Cardiac septum (tissue), 1 donor: ENCODE measurements at places on chromosomes 7 and 10. TPM values are rescaled to one million over a fixed set of nuclear protein-coding genes. Genes with fewer than 3 reads are reported as not detected.

The CNPY1 gene
- not detected for total RNA-seq

GRCh38 chr7:131211500-131211899, 116.2 kb upstream of the MKLN1 start:
- no peak for DNase-seq

- no peak for DNase-seq
These were observed 145.4 kb downstream of the WDR11 start for GRCh38 chr10:120996456-120997034.

The ZNF107 gene
- 1.9 TPM for total RNA-seq

- DNase-seq, result peak; percentile 74
These were observed 44.2 kb upstream of the DPYSL4 start for GRCh38 chr10:132142396-132143161.

- no peak for DNase-seq
These were observed 1.4 kb downstream of the FBXW4 start for GRCh38 chr10:101693651-101693977.

The MLXIPL gene
- 0.65 TPM for total RNA-seq

DNA sequence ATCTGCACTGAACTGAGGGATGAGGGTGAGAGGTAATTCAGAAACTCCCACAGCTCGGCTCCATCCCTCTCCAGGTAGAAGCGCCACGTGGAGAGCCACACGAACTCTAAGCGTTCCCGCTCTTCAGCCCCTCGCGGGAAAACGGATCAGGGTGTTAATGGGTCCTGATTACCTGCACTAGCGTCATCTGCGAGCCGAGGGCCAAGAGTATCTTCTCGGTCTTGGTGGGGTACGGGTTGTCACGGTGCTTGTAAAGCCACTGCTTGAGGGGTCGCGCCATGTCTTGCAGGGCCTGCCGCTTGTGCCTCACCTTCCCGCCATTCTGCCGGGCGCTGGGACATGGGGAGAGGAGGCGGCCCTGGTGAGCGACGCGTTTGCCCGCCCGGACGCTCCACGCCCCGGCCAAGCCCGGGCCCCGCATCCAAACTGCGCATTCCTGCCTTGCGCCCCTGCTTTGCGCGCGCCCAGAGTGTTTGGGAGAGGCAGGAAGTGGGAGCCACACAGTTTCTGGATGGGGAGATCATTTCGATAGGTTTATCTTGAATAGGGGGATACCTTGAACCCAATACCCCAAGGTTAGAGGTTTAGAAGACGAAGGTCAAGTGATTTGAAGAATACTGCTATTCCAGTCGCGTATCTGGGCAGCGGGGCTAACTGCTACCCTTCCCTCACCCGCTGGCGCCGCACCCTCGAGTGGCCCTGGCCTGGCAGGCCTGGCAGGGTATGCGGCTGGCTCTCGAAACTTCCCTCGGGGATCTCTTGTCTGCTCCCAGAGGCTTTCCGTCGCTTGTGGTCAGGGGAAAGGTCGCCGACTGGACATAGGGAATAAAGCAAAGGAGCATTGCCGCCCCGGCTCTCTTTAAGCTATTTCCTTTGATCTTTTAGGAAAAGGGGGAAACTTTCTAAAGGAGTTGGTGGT, 4.2 kb downstream of the MKX start:
- no peak for DNase-seq

The SEMA3E gene
- 0.70 TPM for total RNA-seq

- no peak for DNase-seq
These were observed 5.5 kb downstream of the RBP4 start for GRCh38 chr10:93595378-93596161.

The TMEM130 gene
- total RNA-seq, result 0.30 TPM

- no peak for DNase-seq
These were observed 349.5 kb downstream of the SEMA3D start for GRCh38 chr7:84837405-84837804.

GRCh38 chr7:49023345-49024328, 99.3 kb downstream of the CDC14C start:
- no peak for DNase-seq

GRCh38 chr7:11120068-11120664, 146.5 kb downstream of the PHF14 start:
- no peak for DNase-seq

DNA sequence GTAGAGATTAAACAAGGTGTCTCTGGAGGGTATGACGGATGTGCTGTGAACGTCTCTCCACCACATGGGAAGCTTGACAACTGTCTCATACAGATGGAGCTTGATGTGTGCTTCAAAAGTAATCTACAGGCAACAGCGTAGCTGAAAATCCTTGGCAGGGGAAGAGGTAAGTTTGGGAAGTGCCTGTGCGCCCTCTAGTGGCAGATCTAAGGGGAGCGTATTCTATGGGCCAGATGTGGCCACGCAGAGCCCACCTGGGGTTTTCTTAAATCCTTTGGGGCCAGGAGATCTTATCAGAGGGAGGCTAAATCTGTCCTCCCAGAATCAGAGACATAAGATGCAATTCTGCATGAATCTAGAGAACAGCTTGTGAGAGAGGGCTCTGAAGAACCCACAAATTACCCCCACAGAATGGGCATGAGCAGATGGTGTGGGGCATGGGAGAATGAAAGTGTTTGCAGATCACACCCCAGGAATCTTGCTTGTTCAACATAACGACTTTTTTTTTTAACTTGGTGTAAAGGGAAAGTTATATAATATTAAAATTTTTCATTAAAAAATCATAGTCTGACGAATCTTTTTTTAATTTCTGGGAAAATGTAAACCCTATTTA, 91.2 kb upstream of the MPP7 start:
- DNase-seq, result no peak

The RELN gene
- 0.57 TPM for total RNA-seq

- DNase-seq, result no peak
These were observed 103.9 kb upstream of the RET start for GRCh38 chr10:42972946-42973345.

GRCh38 chr7:25832456-25832855, 319.5 kb upstream of the NFE2L3 start:
- DNase-seq, result no peak

The GHRHR gene
- total RNA-seq, result not detected

DNA sequence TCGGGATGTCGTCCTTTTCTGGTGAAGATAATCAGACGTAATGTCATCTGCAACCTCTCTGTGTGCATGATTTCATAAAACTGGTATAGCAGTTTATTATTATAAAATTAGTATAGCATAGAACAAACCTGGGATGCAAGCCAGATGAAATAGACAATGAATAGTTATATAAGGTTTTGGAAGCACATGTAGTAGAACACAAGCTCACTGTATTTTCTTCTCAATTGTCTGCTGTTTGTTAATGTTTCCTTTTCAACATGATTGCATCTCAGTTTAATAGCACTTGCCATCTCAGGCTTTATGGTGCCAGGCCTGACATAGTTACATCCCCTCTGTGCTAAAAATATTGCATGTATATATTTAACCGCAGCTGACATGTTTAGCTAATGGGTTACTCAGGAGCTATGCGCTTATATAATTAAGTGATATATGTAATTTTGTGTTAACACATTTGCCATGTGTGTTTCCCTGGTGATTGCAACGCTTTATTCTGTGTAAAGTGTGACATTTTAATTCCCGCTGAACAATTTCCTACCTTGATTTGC, 132.7 kb downstream of the ARID5B start:
- no peak for DNase-seq

GRCh38 chr7:113414401-113415035, 296.2 kb upstream of the SMIM30 start:
- DNase-seq, result no peak

GRCh38 chr10:121292321-121292720, 305.9 kb downstream of the FGFR2 start:
- DNase-seq, result no peak

- no peak for DNase-seq
These were observed 478.2 kb upstream of the LRRN3 start for GRCh38 chr7:110612680-110613079.

The STRIP2 gene
- 20.4 TPM for total RNA-seq

GRCh38 chr10:105734479-105734878, 1093.4 kb downstream of the SORCS3 start:
- DNase-seq, result no peak

- no peak for DNase-seq
These were observed 33.6 kb downstream of the FAM25A start for GRCh38 chr10:87053577-87054181.

- DNase-seq, result peak; percentile 72
These were observed 24.4 kb downstream of the ZNF775 start for GRCh38 chr7:150403376-150404171.

GRCh38 chr10:23192712-23193434, 761 bp downstream of the PTF1A start:
- no peak for DNase-seq

The CRYGN gene
- not detected for total RNA-seq

- DNase-seq, result no peak
These were observed 554.1 kb downstream of the TNS3 start for GRCh38 chr7:47027695-47028240.

DNA sequence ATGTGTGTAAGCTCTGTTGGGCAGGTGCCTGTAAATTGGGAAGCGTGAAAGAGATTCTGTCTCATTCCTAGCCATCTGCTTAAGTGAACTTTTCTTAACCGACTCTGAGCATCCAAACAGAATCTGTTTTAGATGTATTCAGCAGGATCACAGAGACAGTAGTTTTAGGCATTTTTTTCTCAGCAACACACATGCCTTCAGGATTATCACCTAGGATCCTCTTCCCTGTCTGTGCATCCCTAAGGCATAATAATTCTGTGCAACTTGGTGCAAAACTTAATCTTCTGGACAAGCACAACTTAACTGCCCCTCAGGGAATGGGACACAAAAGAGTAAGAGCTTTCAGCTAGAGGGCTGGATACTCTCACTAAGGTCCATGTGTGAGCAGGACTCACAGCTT, 284.8 kb downstream of the C7orf25 start:
- no peak for DNase-seq

The DNMBP gene
- total RNA-seq, result 5.6 TPM

DNA sequence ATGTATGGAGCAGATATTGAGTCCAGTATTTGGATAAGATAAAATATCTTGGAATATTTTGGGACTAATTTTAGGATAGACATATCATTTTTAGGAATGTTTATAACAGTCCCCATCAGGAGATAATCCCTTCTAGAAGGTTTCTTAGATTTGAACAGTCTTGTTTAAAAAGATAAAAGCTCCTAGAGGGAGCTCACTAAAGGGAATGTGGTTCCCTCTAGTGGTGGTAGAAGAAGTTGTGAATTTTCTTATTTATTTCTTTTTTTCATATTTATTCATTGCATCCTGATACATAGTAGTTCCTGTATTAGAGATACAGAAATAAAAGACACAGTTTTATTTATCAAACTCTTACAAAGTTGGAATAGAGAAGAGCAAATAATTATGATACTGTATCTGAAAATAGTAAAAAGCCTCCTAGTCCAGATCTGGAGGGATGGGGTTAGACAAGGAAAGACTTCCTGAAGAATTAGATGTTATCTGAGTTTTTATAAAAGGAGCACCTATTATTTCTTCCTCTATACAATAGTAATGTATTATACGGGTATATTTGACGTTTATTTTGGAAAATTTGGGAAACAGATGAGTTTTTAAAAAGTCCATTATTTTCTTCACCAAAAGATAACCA, 24.5 kb upstream of the KLF14 start:
- DNase-seq, result no peak

The TIMM23B gene
- total RNA-seq, result 19.3 TPM

DNA sequence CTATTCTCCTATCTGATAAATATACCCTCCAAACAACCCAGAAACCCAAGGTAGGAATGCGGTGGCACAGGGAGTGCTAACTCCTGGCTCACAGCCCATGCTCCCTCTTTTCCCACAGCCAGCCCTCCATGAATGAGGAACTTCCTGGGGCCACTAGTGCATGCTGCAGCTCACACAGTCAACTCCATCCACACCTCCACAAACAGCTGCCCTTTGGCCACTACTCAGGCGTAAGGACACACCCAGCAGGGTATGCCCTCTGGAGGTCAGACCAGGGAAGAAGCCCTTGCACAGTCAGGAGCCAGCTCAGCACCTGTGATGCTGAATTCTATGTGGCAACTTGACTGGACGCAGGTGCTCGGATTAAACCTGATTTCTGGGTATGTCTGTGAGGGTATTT, 85.2 kb upstream of the PIK3CG start:
- DNase-seq, result no peak

DNA sequence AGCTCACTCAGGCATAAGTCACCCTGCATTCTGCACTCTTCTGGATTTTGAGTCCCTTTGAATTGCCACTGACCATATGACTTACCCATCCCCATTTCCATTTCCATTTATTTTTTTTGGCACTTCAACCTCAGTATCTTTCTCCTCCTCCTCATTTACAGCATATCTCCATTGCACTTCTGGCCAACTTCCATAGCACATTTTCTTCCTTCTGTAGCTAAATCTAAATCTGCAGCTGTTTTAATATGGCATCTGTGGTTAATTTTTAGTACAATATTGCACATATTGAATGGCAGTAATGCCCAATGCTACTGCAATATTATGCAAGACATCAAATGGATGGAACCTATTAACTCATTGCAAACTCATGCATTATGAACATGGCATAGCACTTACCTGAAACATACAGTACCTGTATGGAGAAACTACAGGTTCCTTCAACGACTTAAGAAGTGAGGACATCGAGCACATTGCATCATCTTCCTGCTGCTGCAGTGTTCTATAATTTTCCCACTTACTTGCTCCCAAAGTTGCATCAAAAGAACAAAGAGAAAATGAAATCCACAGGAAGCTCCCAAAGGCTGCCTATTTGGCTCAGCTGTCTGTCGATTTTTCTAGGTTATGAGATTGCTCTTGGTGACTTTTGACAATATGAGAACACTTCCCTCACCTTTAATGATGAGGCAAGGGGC, 55.7 kb downstream of the LRRTM3 start:
- no peak for DNase-seq

DNA sequence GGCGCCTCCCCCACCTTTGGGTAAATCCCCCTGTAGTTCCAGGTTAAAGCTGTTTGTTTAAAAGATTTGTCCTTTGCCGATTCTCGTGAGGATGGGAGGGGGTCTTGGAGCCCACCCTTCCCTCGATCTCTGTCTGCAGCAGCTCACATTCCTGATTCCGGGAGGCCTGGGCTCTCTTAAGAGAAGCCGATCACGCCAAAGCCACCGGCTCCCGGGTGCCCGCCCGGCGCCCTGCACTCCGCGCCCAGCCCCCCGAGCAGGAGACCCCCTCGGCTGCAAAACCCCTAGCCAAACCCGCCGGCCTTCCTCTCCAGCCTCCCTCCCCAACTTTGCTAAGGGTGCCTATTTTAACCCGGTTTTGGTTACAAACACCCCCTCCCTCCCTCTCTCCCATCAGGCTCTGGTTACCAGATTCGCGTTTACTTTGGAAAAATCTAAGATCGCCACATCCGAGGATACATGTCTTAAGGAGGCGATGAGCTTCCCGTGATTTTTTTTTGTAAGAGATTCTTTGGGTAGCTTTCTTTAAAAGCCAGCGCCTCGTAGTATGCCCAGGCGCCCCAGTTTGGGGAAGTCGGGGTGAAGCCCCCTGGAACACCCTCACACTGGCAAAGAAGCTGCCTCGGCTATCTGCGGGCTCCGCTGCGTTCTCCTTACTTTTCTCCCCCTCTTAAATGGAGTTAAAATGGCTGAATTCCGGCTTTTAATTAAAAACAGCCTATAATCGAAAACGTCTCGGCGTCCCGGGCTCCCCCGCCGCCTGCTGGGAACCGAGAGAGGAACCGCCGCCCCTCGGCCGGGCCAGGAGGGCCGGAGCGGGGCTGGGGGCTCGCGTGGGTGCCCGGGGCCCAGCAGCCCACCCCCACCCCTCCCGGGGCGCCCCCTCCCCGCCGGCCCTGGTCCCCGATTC, 983 bp downstream of the TNRC18 start:
- no peak for DNase-seq
